ENCODE measurements at places on chromosomes 7 and 10.

- DNase-seq = no peak
Observed at GRCh38 chr10:79248341-79249185, 98.7 kb upstream of the PPIF start.

- DNase-seq = no peak
Observed at GRCh38 chr10:130741901-130742855, 569.3 kb downstream of the TCERG1L start.

DNA sequence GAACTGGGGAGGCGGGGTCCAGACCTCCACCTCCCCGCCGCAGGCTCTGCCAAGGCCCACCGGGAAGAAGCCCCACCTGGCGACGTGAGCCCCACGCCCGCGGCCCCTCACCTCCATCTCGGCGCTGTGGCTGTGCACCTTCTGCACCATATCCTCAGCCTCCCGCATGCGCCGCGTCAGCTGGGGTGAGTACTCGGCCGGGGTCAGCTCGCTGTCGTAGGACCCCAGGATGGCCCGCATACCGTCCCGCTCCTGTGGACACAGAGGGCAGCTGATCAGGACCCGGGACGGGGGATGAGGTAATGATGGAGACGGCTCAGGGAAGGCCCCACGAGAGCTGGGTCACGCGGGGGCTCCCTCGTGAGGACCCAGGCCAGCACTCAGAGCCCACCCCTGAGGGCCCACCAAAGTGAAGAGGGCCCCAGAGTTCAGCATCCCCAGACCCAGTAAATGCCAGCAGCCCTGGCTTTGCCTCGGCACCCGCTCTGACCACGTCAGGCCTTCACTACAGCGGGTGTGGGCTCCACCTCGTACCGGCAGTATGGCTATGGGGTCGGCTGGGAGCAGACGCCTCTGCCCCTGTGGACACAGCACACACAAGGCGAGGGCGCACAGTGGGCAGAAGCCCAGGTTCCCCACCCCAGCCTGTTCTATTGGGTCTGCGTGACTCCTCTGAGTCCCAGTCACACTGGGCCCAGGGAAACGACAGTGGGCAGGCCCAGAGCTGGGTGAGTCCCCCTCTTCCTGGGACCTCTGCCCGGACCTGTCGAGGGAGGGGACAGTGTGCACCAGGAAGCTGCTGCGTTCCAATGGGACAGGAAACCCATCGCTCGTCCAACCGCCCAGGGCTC is 218.1 kb downstream of the MAD1L1 start:
- DNase-seq = no peak

DNA sequence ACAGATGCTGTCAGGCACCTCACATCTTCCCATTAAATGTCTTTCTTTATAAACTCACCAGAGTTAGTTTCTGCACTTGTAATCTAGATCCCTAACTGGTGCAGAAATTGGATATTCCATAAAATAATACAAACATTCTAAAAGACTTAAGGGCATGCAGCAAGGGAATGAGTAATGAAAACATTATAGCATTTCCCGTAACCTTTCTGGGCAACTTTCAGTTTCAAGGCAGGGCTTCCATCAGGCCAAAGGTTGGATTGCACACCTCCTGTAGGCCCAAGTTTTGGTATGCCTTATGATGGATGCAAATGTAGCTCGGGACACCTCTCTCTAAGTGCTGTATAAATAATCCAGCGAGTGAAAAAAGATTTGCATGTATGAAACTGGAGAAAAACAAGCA is 129.9 kb upstream of the LYZL2 start:
- DNase-seq = no peak

DNA sequence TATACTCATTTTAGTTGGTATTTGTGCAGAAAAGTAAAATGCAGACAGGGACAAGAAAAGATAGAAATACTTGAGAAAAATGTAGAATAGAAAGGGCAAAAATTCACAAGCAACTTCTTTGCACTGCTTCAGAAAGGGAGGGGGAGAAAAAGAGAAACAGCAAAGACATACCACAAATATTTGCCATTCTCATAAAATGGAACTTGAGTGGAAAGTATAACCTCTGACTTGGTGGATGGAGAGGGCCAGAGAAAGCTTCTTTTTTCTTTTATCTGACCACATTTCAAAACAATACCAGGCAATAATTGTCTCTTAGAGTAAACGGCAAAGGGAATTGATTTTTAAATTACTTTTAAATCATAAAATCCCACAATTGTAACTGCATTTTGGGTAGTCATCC is 35.8 kb upstream of the TRUB1 start:
- no peak for DNase-seq

DNA sequence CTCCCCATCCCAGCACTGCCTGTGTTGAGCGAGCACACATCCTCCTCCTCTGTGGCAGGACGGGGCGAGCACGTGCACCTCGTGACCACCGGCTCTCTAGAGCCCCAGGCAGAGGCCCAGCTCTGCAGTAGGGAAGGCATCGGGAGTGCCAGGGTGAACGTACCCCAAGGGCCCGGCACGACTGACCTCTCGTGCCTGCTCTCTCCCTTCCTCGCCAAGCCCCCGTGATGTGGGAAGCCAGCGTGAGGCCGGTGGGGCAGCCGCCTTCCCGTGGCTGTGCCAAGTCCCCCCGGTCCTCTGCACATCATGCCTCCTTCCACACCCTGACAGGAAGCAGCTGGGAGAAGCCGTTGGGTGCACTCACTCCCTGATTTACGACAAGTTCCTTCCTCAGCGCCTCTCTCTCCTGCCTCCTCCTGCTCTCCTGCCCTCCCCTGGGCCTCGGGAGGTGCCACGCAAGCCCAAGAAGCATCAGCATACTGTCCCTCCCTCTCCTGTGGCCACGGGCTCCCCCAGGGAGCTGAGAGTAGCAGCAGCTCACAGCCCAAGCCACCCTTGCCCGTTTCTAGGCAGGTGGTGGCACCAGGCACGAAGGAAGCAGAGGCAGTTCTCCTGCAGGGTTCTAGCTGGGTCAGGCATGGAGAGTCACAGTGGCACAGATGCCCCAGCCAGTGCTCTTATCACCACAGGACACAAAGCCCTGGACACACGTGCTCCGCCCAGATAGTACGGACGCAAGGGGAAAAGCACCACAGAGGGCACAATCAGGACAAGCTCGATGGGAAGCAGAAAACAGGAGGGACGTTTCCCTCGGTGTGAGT is 47.0 kb downstream of the AMZ1 start:
- no peak for DNase-seq

DNA sequence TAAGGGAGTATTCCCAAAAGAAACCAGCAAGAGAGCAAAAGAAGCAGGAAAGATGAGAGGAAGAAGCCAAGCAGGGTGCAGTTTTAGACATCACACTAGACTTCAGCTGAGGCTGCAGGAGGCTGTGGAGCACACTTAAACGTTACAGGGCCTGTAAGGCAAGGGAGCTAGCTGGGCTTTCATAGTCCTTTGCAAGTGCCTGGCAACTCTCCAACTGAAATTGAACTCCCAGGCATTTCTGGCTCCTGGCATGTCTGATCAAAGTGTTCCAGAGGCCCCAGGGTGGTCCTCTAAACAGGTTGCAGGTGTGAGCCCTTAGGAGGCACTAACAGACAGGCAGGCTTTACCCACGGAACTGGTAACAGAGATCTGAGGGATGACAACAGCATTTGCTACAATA is 750.2 kb downstream of the XPNPEP1 start:
- no peak for DNase-seq

DNA sequence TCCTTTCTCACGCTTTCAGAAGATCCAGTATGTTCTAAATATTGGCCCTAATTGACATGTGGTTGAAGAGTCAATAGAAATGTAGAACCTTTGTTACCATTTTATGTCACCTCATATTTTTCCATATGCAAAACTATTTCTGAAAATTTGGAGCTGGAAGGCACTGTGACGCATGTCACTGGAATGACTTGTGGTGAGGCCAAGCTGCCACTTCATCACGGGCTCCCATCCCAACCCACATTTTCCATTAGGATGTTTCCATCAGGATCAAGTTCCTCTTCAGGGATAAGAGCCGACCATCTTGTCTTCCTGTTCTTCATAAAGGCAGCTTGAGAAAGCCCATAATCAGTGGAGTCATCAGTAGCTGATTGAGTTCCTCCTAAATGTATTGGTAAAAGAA is 1241.7 kb downstream of the GATA3 start:
- no peak for DNase-seq

GRCh38 chr10:47457826-47458225 is 26.1 kb downstream of the ANXA8 start:
- no peak for DNase-seq

GRCh38 chr7:50812094-50812493 is 29.4 kb upstream of the GRB10 start:
- DNase-seq = no peak

All from stimulated activated CD8-positive, alpha-beta memory T cell treated with anti-CD3 and anti-CD28 coated beads, Interleukin-12 subunit alpha, Interleukin-12 subunit beta, amount 100 ng/mL, for 1 hour (primary cell).